AG09319 (cell line): ENCODE measurements at places on chromosomes 1 and 21.

- DNase-seq, result no peak
Observed at GRCh38 chr1:179871940-179872339, 5.7 kb downstream of the TOR1AIP2 start.

GRCh38 chr21:38753557-38753971 is 52.2 kb upstream of the ETS2 start:
- no peak for DNase-seq

- no peak for DNase-seq
Observed at GRCh38 chr1:181391301-181391900, 91.9 kb upstream of the CACNA1E start.

- DNase-seq, result no peak
Observed at GRCh38 chr1:29090937-29091618, 32.6 kb downstream of the TMEM200B start.
